EL (cell line): ENCODE measurements at places on chromosomes 5 and 9.

GRCh38 chr9:104788251-104788650 is 24.3 kb downstream of the NIPSNAP3B start:
- no peak for DNase-seq

DNA sequence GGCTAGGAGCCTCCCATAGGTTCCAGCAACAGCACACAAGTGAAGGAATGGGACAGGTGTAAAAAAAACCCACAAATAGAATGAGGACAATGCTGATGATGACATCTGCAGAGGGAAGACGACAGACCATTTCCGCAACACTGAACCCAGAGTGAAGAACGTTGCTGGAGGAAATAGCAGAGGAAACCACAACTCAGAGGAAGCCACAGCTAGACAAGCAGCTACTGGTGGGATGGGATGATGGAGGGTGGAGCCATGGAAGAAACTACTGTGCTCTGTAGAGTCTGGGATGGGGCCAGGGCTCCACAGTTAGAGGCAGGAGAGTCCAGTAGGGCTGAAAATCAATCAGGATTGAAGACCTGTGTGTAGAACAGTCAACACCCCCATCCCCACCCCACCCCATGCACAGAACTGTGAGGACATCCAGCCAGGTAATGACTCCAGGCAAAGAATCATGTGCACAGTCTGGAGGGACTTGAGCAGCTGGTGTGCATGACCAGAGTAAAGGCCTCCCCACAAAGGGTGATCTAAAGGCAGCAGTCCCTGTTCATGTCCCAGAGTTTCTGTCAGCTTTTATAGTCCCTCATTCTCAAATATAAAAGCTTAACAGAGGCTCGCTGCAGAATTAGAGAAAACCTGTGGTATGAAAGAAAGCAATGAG is 65.2 kb upstream of the SPIN1 start:
- DNase-seq: peak; percentile 61

DNA sequence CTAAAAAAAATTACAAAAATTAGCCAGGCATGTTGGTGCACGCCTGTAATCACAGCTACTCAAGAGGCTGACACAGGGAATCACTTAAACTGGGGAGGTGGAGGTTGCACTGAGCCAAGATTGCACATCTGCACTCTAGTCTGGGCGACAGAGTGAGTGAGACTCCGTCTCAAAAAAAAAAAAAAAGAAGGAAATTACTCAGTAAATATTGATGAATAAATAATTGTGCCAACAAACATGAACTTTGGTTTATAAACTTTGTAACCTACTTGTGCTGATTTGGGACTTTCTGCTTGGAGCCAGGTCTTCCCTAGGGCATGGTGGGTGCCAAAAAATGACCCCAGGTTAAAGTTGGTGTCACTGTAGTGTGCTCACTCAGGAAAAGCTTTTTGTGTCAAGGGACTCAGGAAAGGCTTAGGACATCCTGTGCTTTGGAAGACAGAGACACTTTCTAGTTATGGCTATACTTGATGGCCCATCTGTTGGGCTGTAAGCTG is 19.0 kb downstream of the ABLIM3 start:
- no peak for DNase-seq

DNA sequence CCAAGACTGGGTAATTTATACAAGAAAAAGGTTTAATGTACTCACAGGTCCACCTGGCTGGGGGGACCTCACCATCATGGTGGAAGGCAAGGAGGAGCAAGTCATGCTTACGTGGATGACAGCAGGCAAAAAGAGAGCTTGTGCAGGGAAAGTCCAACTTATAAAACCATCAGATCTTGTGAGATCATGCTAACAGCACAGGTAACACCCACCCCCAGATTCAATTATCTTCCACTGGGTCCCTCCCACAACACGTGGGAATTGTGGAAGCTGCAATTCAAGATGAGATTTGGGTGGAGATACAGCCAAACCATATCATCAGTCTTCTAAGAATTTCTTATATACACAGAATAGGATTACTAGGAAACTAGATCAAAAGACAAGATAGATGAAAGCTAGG is 555.6 kb downstream of the PRR16 start:
- DNase-seq: no peak
